Stimulated activated CD4-positive, alpha-beta T cell treated with anti-CD3 and anti-CD28 coated beads, Interleukin-1b, Interleukin-23, amount 100 ng/mL, for 1 hour (primary cell): ENCODE measurements at places on chromosomes 7 and 10.

DNA sequence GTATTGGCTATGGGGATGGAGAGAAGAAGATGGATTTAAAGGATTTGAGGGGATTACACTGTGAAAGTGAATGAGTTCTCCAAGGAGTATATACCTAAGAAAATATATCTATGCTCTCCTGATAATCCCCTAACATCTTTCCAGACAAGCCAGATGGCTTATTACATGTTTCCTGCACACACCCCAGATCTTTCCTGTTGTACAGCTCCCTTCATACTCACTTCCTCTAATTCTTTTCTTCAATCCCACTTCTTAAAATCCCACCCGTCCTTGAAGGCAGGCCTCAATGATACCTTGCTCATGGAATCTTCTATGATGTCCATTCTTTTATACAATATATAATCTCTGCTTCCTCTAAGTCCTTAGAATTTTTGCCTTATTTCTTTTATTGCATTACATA lies 317.2 kb upstream of the DGKB start:
- no peak for DNase-seq

DNA sequence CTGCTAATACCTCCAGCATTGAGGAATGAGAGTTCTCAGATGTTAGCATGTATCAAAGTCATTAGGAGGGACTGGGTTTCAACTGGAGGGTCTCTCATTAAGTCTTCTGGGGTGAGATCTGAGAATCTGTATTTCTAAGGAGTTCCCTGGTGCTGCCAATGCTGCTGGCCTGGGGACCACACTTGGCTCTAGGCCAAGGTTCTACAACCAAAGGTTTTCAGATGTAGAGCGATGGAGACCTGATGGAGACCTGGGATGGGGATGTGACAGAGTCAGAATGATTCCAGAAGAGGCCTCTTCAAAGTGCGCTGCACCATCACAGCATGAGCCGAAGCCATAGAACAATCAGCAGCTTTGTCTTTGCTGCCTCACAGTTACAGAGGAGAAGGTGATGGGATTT lies 27.2 kb downstream of the ST8SIA6 start:
- no peak for DNase-seq

DNA sequence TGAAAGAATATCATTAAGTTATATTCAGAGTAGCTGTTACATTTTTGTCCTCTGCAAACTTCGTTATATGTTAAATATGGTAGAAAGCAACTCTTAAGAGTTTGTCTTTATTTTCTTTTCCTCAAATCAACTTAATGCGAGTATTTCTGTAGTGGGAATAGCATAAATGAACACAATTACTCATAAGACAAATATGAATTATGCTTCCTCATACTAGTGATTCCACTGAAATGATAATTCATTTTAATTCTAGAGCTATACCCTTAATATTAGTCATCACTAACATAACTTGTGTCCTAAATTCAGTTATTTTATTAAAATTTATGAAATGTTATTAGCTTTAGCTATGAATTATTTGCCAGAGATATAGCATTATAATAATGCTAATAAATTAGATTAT lies 820.6 kb upstream of the KCND2 start:
- no peak for DNase-seq

DNA sequence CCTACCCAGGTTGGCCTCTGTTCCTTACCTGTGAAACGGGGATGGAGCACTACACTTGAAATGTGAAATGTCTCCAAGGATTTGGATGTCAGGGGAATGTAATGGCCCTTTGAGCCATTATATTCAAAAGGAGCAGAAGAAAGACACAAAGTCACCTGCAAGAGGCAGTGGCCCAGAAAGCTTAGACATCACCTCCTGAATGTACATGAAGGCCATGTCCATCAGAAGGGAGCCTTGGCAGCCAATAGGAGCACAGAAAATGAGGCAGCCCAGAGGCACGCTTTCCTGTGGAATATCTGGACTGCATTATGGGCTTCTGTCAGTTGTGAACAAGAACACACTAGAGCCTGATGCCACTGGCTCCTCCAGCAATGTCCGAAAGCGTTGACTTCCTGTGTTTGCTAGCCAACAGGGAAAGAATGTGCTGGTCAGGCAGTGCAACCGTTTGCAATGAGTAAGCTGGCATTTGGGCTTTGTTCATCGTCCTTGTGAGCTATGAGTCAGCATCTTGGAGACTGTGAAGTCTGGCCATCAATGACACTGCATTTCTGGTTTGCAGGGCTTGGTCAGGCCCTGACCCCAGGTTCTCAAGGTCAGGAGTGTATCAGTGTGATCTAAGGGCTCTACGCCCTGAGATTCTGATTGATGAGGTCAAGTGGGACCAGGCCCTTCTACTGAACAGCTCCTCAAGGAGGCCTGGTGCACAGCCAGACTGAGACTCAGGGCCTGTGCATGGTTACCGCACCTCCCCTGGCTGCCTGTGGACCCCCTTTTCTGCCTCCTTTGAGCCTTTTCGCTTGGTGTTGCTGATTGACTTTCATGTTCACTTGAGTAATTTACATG lies 222.4 kb downstream of the RPS24 start:
- no peak for DNase-seq

- no peak for DNase-seq
Measured at GRCh38 chr10:94645285-94645684, 38.2 kb upstream of the CYP2C18 start.

GRCh38 chr10:77975086-77975666 lies 48.6 kb upstream of the DLG5 start:
- DNase-seq: no peak

- no peak for DNase-seq
Measured at GRCh38 chr10:385571-386300, 250.5 kb downstream of the ZMYND11 start.

DNA sequence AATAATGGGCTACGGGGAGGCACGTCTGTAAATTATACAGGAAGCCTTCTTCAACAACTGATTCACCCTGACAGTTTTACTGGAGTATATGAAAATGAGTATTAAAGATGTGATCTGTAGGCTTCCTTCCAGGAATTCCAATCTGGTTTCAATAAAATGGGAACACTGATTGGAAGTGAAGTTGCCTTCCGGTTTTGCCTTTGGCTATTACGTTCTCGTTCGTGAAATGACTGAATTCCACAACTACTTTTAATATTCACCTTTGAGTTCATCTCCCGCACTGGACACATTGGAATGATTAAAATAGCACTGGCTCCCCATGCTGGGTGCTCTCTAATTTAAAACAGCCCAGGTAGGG lies 350.1 kb upstream of the MKI67 start:
- no peak for DNase-seq

DNA sequence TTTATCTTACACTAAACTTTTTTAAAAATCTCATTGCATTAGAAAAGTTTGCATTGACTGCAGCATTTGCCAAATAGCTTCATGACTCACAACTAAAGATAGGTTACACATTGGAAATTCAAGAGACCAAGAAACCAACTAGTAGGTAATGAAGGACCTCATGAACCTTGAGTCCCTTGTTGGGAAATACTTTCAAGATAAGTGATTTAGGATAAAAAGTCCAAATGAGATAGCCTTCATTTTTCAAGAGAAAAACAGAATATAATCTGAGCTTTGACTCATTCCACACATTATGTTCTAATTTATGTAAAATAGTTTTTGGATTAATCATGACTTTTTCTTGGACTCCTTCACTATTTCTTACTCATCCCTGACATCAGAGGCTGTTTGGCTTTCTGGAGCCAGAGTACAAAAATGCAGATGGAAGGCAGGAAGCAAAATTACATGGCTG lies 13.1 kb upstream of the LIPF start:
- DNase-seq: no peak
